Stimulated activated CD8-positive, alpha-beta memory T cell treated with anti-CD3 and anti-CD28 coated beads, Interleukin-7, amount 100 ng/mL, for 48 hours (primary cell): ENCODE measurements at places on chromosomes 1 and 21.

DNA sequence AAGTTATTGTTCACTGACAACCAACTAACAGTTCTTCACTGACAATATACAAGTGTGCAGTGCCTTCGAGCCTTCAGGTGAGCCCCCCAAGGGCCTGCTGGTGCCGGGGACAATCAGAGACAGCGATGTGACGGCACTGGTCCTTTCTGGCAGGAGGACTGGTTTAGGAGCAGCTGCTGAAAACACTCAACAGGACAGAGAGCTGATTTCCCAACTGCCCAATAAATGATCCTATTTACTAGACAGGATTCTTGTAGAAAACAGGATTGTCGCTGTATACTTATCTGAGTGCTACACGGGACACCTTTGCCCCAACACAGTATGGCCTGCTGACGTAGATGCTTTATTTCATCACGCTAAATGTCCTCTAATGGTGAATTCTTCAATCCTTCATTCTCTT is 65.4 kb downstream of the TP53BP2 start:
- DNase-seq, result no peak

- DNase-seq, result no peak
Observed at GRCh38 chr1:230429067-230429735, 3.1 kb upstream of the PGBD5 start.

DNA sequence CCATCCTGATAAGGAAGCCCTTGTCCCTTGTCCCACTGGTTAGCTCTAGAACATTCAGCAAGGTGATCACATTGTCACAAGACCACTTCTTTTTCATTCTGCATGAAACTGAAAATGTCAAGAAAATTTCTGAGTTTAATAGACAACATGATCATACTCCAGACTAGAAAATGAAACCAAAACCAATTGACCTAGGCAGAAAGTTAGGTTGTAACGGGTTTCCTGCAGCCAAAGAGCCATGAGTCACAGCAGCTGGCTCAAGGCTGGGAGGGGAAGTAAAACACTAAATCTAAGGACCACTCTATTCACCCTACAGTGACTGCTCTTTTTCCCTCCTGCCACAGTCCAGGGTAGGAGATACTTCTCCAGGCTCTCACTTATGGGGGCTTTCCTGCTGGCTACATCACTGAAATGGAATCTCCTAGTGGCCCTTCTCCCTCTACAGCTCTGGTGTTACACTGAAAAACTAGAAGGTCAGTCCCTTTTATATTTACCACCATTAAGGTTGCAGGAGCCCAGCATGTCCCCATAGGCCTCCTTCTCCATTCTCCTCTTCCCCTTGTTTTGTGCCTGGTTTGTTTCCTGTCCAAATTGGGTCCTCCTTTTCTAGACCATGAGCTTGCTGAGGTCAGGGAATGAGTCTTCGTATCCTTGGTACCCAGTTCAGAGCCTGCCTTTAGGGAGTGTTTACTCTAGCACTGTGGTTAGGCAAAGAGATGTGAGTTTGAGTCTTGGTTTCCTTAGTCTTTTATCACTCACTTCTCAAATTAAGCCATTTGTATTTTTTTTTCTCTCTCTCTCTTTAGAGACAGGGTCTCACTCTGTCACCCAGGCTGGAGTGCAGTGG is 236.5 kb upstream of the JUN start:
- DNase-seq, result no peak

- DNase-seq, result no peak
Observed at GRCh38 chr1:160746836-160747500, 7.9 kb downstream of the SLAMF7 start.

- DNase-seq, result no peak
Observed at GRCh38 chr1:227944090-227944930, 3.4 kb downstream of the WNT9A start.

- DNase-seq, result no peak
Observed at GRCh38 chr1:2466958-2467554, 9.0 kb upstream of the PLCH2 start.

DNA sequence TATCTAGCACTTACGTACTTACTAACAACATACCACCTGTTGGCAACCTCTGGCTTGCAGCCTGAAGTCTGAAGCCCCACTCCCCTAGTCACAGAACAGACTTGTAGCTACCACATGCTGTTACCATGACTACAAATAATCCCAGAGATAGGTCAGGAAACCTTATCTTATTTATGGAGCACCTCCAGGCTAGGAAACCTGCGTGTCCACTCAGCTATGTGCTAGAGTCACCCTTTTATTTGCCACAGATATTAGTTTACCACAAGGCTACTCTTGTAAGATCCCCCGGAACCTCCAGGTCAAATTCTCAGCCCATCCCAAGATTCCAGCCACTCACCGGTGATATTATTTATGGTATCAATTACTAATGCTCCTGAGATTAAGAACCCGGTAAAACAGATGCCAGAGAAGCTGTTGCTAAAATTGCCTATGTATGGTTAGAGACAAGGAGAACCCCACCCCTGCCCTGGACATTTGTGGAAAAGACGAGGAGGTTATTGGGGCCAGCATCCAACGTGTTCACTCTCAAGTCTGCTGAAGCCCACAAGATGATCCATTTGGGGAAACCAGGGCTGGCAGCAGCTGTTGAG is 116.5 kb downstream of the TBX15 start:
- DNase-seq, result no peak

DNA sequence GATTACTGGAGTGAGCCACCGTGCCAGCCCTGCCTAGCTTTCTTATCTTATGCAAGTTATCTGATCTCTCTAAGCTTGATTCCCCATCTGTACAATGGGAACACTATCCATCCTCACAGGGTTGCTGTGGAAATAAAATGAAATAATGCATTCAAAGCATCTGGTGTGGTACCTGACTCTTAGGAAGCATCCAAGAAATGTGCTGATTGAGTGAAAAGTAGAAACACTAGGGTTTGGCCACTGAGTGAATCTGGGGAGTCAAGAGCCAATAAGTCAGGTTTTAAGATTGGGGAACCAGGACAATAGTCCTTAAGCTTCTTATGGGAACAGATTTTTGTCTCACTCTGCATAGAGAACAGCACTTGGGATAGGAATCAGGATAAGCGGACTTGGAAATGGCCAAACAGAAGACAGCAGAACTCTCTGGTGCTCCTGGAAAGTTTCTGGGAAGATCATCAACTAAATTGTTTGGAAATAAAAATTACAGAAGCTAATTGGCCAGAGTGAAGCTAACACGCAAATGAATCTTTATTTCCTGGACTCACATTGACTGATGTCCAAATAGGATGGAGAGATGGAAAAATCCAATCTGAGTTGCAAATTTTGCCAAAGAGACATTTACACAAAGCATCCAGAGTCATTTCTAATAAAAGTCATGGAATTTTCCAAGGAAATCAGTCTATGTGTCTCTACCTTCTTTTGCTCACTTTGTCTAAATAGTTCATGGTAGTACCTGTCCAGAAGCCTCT is 3.3 kb downstream of the PAFAH2 start:
- DNase-seq, result no peak

GRCh38 chr1:117527566-117528102 is 78.2 kb upstream of the TENT5C start:
- no peak for DNase-seq

GRCh38 chr1:196355206-196355786 is 252.9 kb downstream of the KCNT2 start:
- no peak for DNase-seq

DNA sequence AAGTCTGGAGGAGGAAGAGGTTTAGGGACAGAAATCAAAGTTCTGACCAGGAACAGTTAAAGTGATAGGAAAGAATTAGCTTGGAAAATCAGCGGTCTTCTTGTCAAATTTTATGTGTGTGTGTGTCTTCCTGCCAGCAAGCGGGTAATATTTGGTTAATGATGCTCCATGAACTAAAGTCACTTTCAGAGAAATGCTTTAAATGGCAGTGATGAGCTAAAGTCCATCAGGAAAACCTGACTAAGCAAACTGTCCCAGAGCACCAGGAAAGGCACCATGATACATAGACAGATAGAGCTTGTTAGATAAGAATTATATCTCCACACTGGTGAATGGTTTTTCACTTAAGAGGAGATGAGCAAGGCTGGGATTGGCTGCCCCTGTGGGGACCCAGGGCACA is 10.0 kb upstream of the CDC14A start:
- DNase-seq, result no peak

DNA sequence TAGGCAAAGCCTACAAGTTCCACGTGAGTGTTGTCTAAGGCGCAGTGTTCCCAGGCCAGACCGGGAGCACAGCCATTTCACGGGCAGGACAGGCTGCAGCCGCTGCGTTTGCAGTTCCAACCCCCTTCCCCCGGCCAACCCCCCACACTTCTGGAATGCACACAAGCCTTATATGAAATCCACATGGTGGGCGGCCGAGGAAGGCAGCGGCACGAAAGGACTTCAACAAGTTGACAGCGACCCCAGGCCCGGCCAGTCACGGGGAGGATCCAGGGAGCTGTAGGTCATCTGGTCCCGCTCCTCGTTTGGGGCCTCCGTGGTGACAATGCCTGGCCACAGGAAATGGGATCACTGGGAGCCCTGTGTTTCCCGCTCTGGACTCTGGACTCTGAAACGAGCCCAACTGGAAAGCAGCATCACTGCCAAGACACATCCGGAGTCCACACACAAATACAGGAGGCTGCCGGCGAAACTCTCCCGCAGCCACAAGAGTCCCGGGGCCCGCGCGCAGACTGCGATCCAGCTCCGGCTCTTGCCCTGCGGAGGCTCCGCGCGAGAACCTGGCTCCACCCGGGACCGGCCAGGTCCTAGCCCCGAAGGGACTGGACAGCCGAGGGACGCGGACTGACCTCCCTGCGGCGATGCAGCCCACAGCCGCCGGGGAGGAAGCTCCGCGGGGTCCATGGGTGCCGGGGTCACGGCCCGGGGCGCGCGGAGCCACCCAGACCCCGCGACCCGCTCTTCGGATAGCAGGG is 794 bp downstream of the NID1 start:
- DNase-seq, result no peak

DNA sequence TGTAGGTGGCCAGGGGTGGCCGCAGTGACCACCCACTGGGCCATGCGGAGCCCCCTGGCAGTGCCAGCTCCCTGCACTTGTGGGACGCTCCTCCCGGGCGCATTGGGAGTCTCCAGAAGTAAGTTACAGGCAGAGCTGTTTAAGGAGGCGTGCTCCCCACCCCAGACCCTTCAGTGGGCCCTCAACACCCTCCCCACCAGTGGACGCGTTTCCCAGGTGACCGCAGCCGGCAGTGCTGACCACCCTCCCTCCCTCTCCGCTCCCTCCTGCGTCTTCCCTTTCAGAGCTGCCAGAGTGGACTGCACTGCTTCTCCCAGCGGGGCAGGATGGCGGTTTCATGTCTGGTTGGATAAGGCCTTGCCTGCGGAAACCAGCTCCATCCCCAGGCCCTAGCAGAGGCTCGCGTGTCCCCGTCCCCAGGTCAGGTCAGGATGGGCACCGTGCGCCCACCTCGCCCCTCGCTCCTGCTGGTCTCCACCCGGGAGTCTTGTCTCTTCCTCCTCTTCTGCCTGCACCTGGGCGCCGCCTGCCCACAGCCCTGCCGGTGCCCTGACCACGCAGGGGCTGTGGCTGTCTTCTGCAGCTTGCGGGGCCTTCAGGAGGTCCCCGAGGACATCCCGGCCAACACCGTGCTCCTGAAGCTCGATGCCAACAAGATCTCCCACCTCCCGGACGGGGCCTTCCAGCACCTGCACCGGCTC is 1.1 kb downstream of the LRRC3 start:
- DNase-seq, result no peak

GRCh38 chr1:89905395-89906058 is 84.7 kb downstream of the LRRC8D start:
- DNase-seq, result no peak

- DNase-seq, result no peak
Observed at GRCh38 chr1:907611-908451, 15.9 kb upstream of the SAMD11 start.

DNA sequence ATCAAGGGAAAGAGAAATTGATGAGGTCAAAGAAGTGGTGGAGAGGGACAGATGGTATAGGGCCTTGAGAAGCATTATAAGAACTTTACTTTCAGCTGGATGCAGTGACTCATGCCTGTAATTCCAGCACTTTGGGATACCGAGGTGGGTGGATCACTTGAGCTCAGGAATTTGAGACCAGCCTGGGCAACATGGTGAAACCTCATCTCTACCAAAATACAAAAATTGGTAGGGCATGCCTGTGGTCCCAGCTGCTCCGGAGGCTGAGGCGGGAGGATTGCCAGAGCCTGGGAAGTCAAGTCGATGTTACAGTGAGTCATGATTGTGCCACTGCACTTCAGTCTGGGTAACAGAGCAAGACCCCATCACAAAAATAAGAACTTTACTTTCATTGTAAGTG is 5.7 kb downstream of the TMEM50A start:
- DNase-seq, result no peak

DNA sequence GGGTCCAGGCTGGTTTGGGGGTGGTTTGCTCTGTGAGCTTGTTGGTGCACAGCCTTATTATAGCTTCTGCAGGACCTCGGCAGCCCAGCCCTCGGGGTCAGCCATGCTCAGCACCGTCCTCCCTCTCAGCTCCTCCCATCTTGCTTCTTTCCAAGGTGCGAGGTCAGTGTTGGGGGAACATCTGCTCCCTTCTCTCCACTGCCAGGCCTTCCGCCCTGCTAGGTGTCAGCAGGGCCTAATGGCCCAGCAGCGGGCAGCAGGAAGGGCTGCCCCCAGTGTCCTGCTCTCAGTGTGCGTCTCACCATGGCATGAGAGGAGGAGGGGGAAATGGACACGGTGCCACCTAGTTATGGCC is 36.5 kb upstream of the LRRC3 start:
- DNase-seq, result no peak

- no peak for DNase-seq
Observed at GRCh38 chr1:1554550-1554925, 14.1 kb upstream of the TMEM240 start.

GRCh38 chr21:45035477-45035848 is 38.9 kb upstream of the ADARB1 start:
- DNase-seq, result no peak

DNA sequence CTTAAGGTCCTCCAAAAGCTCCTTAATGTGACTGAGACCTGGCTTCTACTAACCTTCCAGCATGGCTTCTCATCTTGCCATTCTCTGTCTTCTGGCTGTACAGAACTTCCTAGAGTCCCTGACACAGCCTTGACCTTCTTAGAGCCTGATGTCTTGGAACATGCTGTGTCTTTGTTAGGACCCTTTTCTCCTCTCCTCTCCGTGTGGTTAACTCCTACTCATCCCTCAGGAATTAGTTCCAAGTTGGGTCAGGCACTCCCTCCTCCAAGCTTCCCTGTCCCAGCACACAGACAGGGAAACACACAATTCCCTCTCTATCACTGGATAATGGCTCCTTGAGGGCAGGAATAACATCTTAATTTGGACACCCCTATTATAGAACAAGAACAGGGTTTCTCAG is 275.4 kb upstream of the USP24 start:
- no peak for DNase-seq

DNA sequence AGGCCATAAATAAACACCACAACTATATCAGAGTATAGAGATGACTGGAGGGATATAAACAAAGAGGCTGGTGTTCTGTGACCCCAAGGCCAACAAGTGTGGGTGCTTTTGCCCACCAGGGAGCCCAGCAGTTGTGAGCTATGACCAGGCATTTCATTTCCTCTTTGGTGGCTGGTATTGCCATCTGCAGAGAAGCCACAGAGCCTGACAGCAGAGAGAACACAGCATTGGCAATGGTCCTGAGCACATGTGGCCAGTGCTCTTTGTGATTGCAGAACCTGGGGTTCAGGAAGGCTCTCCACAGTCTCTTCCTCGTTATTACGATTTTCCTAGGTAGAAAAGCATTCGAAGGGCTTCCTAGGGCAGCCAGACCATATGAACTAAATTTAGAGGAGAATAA is 112.3 kb downstream of the TM2D1 start:
- no peak for DNase-seq

- DNase-seq, result no peak
Observed at GRCh38 chr21:45306832-45307571, 19.3 kb upstream of the POFUT2 start.

- no peak for DNase-seq
Observed at GRCh38 chr1:198234520-198235251, 77.9 kb downstream of the NEK7 start.
